Stimulated activated CD4-positive, alpha-beta T cell treated with anti-CD3 and anti-CD28 coated beads, Interleukin-15, amount 100 ng/mL, for 48 hours (primary cell): ENCODE measurements at places on chromosomes 16 and 17.

- no peak for DNase-seq
Observed at GRCh38 chr16:47363761-47364160, 97.1 kb downstream of the ITFG1 start.

DNA sequence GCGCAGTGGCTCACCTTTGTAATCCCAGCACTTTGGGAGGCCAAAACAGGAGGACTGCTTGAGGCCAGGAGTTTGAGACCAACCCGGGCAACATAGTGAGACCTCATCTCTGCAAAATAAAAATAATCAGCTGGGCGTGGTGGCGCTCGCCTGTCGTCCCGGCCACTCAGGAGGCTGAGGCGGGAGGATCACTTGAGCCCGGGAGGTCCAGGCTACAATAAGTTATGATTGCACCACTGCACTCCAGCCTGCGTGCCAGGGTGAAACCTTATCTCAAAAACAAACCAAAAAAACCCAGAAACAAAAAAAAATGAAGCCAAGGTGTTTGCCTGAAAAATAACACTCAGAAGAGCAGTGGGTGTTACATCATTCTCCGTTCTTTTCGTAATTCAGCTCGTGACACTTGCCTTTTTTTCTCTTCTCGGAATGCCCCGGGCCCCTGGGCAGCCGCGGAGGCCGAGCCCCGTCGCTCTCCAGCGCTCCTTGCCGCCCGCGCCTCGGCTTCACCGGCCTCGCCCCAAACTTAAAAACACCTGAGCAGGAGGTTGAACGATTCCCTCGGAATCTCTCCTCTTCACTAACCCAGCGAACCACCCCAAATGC is 17.0 kb downstream of the PRCD start:
- DNase-seq, result no peak

- no peak for DNase-seq
Observed at GRCh38 chr16:11219178-11219577, 36.8 kb downstream of the SOCS1 start.

DNA sequence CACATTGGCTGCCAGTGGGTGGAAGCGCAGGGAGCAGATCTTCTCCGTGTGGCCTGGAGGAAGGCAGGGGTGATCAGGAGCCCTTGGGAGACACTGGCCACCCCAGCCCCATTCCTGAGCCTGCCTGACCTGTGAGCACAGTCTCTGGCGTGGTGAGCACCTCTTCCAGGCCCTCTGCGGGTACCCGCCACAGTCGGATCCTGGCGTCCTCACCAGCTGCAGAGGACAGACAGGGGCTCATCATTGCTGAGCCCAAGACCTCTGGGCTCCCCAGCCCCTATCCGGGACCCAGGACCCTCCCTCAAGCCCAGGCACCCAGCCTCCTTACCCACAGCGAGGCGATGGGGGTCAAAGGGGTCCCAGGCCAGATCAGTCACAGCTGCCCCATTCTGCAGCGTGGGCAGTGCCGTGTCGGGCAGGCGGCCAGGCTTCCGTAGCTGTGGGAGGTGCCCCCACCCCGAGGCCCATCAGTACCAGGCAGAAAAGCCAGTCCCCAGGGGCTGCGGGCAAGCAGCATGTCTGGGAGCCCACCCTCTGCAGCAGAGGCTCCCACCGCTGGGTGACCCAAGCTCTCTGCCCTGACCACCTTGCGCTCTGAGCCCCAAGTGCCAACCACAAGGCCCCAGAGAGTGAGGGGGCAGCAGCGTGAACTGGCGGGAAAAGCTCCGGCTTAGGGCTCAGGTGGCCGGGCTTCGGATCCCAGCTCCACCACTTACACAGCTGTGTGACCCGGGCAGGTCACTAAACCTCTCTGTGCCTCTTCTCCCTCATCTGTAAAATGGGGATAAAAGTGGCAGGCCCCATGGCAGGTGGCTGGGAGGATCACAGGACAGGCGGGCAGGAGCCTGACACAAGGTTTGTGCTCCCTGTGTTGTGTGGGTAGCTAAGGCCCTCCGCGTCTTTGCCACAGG is 10.2 kb upstream of the PAM16 start:
- DNase-seq, result no peak

DNA sequence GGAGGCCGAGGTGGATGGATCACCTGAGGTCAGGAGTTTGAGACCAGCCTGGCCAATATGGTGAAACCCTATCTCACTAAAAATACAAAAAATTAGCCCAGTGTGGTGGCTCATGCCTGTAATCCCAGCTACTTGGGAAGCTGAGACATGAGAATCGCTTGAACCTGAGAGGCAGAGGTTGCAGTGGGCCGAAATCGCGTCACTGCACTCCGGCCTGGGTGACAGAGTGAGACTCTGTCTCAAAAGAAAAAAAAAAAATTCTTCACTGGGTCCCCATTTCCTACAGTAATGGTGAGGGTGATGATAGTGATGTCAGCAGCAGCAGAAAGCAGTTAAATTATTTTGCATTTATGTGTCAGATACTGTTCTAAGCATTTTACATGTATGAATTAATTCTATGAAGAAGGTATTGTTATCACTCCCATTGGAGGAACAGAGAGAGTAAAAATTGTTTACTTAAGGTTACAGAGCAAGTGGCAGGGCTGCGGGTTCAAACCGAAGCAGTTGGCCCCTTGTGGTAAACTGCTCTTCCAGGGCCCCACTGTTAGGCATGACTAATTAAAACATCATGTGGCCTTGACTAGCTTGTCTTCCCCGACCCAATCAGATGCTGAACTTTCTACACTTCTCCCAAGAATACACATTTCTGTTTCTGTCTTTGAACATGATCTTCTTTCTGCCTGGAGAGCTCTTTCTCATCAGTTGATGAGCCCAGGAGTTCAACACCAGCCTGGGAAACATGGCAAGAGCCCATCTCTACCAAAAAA is 45.8 kb downstream of the STAT3 start:
- no peak for DNase-seq

- no peak for DNase-seq
Observed at GRCh38 chr16:23827057-23827456, 8.7 kb upstream of the PRKCB start.

GRCh38 chr17:75831032-75831571 is 13.1 kb downstream of the UNC13D start:
- no peak for DNase-seq

- DNase-seq, result no peak
Observed at GRCh38 chr17:64004218-64004770, 6.1 kb downstream of the PRR29 start.

- DNase-seq, result no peak
Observed at GRCh38 chr16:83704656-83705055, 103.1 kb upstream of the HSBP1 start.

DNA sequence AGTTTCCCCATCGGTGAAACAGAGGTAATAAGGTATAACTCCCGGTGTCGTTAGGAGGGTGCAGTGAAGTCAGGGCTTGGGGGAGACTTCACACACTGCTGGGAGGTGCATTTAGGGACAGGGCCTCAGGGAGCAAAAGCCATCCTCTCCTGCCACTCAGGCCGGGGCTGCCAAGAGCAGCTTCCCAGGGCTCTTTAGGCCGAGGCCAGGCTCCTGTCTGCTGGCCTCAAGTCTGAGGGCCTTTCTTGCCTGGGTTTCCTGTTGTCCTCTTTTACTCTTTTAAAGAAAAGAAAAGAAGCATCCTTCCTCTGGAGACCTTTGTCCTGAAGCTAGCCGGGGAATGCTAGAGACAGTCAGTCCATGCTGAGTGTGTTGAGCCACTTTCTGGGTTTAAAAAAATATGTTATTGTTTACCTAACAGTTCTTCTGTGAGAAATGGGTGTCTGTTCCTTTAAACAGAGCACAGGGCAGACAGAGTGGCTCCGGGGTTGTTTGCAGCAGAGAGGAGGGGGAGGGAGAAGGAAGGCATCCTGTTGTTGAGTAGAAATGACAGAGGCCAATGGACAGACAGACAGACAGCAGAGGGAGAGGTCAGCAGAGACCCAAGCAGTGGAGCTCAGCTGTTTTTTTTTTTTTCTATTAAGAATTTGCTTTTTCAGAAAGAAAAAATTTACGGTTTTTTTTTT is 79.1 kb downstream of the C17orf67 start:
- no peak for DNase-seq

DNA sequence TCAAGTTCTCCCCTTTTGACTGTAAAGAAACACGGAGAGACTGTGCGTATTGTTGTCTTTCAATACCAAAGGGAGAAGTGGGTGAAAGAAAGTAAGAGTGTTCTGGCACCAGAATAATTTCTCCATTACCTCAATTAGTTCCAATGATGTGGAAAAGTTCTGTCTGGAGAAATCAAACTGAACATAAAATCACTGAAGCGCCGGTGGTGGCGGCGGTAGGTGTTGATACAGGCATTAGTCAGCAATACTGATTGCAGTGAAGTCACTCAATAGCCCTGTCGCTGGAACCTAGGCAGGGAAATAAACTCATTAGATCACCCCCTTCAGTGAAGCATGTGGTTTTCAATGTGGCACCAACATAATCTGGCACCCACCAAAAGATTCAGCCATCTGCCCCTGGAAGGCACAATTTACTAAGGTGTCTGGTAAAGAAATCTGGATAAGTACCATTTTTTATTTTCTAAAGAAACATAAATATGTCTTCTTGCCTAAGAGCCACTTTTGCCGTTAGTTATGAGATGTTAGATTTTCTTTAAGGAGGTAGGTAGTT is 274.2 kb upstream of the SOX9 start:
- DNase-seq, result no peak

- DNase-seq, result no peak
Observed at GRCh38 chr17:79530361-79531105, 80.3 kb downstream of the RBFOX3 start.

- DNase-seq, result no peak
Observed at GRCh38 chr17:73003487-73003886, 89.0 kb downstream of the SLC39A11 start.

DNA sequence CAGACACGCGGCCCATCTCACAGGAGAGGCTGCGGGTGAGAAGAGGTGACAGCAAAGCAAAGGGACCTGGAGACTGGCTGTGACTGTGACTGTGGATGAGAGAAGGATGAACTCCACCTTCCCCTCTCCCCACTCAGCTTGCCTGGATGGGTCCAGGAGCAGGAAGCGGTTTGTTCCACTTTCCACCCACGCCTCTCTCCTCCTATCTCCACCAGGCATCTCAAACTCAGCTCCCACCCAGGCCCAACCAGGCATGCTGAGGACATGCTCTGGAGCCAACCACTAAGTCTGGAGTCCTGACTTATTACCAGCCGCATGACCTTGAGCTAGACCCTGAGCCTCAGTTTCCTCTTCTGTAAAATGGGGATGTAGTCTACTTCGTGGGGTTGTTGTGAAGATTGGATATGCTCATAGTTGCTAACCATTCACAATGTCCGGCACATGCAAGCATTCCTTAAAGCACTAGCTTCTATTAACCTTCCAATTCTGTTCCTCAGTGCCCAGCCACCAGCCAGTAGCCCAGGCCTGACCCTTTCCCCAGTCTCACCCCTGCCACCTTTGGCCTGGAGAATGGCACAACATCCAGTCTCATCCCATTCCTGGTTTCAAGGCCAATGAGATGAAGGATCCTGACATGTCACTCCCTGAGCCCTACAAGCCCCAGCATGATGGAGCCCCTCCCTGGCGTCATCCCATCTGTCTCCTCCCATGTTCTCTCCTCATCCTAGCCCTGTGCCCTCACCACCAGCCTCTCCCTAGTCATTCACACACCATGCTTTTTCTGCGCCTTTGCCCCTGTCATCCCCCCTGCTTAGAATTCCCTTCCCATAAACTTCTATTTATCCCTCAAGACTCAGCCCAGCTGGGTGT is 2.3 kb downstream of the GAS2L2 start:
- DNase-seq, result no peak

- DNase-seq, result no peak
Observed at GRCh38 chr17:82836823-82837357, 2.9 kb downstream of the ZNF750 start.
